AML-193 (cell line): ENCODE measurements at places on chromosomes 7 and 10.

- DNase-seq, result no peak
Observed at GRCh38 chr7:37392673-37393017, 56.0 kb downstream of the ELMO1 start.

- no peak for DNase-seq
Observed at GRCh38 chr7:129734400-129734799, 122.9 kb downstream of the NRF1 start.

- no peak for DNase-seq
Observed at GRCh38 chr7:82319674-82320118, 123.9 kb downstream of the CACNA2D1 start.

GRCh38 chr10:110279407-110279986, 25.2 kb downstream of the SMNDC1 start:
- DNase-seq, result peak; percentile 78

DNA sequence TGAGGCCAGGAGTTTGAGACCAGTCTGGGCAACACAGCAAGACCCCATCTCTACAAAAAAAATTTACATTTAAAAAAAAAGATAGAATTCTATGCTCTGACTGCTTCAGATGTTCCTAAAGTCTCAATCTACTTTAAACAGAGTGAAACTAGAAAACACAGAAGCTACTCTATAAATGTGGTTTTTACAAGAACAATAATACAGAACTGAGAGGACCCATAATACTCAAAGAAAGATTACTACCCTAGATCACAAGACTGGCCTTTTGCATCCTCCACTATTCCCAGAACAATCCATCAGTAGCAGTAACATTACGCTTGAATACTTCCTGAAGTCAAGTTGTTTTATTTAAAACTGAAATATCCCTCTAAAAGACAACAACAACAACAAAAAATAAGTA, 119.4 kb downstream of the ZFAND4 start:
- no peak for DNase-seq

DNA sequence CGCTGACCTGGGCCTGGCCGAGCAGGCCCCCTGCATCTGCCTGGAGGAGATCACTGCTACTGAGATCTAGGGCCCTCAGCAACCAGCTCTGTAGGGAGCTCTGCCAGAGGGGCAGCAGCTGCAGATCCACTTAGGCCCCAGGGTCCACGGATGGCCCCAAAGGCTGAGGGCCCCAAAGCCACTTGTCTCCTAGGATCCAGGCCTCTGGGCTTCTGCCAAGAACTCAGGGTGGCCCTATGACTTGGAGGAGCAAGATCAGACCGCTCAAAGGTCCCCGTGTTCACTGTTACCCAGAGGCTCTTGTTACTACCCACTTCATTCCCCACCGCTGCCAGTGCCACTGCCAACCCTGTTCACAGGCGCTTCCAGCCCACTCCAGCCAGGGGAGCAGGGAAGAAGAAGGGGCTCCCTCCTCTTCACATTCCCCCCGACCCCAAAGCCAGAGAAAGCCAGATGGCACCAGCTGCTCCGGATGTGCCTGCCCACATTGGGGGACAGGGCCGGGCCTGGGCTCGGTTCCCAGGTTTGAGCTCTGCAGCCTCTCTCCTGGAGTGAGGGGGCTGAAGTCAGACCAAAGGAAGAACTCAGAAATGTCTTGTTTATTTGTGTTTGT, 7.6 kb downstream of the LZTS2 start:
- DNase-seq, result no peak

- DNase-seq, result no peak
Observed at GRCh38 chr10:126147866-126148587, 240.2 kb downstream of the ADAM12 start.

- DNase-seq, result no peak
Observed at GRCh38 chr10:127935071-127935561, 28.2 kb downstream of the PTPRE start.

- no peak for DNase-seq
Observed at GRCh38 chr7:32223721-32224120, 153.5 kb upstream of the PDE1C start.
